ENCODE measurements at places on chromosomes 7 and 10. TPM values are rescaled to one million over a fixed set of nuclear protein-coding genes. Genes with fewer than 3 reads are reported as not detected.

DNA sequence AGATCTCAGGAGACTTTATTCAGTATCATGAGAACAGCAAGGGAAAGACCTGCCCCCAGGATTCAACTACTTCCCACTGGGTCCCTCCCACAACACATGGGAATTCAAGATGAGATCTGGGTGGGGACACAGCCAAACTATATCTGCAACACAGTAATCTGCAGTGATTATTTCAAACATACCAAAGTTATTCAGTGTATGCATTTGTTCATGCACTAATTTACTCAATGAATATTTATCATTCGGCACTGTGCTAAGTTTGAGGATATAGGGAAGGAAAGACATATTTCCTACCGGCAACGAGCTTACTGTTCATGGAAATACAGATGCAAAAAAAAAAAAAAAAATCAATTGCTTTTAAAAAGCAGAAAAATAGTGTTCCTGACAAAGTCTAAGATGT, 91.6 kb upstream of the IMMP2L start:
- no peak for DNase-seq

DNA sequence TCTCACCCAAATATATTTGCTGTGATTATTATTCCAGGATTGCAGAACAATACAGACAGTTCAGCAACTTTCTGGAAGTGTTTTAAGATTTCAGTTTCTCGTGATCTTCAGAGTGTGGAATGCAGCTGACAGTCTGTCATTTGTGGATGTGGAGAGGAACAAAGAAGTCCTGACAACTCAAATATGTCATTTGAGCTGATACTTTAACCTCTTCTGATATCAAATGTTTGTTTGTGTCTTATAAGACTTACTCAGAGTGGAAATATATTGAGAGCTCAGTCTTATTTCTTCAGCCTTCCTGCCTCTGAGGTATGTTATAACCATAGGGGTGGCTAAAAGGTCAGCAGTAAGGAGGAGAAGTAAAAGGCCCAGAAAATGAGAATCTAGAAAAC, 96.4 kb downstream of the OSBPL3 start:
- DNase-seq: no peak

GRCh38 chr10:77556990-77557601, 80.5 kb downstream of the KCNMA1 start:
- DNase-seq: no peak

DNA sequence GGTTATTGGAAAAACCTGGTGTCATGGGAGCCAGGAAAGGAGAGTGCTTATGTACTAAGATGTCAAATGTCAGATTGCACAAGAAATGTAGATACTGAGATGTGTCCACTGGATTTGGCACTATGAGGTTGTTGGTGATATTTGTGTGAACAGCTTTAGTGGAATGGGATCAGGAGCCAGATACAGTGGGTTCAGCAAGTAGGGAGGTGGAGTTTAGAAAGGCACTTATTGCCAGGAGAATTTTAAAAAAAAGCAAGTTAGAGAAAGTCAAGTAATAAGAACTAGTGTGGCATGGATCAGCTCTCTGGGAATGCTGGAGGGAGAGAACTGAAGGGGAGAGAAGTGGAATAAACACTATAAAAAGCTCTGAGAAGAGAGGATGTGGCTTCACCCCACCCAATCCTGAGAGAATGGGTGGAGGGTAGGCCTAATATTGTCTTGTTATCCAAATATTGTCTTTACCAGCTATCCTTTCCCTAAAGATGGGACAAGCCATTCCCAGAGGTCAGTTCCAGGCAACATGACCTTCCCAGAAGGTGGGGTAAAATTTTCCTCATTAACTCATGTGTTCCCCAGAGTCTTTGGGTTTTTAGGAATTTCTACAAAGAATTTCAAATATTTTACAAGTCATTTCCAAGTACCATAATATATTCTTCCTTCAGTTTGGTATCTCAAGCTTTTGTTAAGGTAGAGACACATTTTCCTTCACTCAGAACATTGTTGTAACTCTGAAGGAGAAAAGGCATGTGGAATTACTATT, 42.3 kb downstream of the ENTPD1 start:
- DNase-seq: no peak

- DNase-seq: no peak
Observed at GRCh38 chr10:87593702-87594101, 66.0 kb upstream of the PAPSS2 start.

Gene RPEL1
- total RNA-seq: not detected

DNA sequence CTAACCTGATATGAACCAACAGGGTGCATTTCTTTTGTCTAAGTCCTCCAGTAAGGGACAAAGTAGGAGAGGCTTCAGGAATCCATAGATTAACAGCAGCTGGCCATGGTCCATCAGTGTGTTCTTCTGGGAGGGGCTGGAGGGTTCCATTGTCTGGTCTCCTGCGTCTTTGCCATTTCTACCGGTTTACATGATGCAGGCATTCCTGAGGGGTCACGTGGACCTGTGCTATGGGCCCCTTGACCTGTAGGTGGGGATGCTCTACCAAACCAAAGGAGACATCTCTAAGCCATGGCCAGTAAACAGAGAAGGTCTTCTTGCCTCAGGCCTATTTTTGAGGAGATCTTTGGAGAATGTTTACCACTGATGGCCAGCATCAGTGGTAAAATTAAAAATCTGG, 28.7 kb upstream of the HABP2 start:
- DNase-seq: peak; percentile 75

Gene CPEB3
- total RNA-seq: 0.92 TPM

DNA sequence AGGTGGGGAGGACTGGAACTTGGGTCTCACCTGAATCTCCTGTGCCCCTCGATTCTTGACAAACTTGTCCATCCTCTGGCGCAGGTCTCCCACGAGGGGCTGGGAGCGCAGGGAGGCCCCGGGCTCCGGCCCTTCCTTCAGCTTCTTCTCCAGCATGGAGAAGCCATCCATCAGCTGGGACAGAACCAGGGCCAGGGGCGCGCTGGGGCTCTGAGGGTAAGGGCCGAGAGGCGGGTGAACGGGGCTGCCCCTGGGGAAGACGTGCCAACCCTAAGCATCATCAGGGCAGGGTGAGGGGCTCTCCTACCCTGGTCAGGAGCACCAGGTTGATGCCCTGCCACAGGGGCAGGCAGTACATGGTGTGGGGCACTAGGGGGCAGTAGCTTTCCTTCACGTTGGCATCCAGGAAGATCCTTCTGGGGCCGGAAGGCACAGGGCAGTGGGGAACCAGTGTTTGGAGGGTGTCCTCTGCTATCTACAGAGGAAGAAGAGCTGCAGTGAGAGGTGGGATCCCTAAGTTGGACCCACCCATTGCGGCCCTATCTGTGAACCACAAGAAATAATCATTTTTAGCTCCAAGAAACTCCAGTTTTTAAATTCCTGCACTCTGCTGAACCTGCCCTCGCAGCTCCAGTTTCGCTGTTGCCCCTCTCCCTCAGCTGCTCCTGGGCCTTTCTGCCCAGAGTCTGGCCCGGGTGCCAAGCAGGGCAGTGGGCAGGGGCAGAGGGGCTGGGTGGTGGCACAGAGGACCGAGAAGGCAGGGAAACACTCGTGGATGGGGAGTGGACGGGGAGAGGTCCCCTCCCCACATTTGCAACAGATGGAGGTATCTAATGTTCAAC, 10.8 kb upstream of the PYROXD2 start:
- peak; percentile 94 for DNase-seq

Gene ALOX5
- 0.10 TPM for total RNA-seq

DNA sequence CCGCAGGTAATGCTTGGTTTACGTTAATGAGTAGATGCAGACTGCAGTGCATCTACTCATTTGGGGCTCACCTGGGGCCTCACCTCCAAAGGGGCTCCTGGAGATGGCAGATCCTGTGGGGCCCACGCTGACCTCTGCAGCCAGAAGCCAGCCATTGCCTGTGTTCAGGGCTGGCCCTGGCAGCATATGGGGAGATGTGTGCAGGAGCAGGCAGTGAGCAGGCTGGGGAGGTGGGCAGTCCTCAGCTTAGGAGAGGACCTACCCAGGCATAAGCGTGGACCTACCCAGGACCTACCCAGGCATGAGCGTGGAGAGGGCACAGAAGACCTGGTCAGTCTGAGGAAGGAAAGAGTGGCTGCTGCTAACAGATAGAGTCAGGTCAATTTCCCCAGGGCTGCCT, 178.5 kb downstream of the PTPRN2 start:
- peak; percentile 66 for DNase-seq

DNA sequence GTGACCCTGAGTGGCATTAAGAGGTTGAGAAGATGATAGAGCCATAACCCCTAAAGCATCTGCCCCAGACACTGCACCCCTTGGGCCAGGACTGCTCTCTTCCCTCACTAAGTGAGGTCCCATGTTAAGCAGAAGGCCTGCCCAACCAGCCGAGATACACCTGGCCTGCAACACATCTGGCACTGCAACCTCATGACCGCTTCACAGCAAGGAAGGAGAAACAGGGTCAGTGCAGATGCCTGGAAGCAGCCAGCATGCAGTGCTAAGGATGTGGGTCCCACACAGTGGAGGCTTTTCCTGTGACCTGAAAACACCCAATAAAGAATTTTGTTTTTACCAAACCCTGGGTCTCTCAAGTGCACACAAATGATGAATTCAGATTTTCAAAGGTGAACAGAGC, 7.4 kb downstream of the NOD1 start:
- no peak for DNase-seq

GRCh38 chr7:38306914-38307313, 33.5 kb upstream of the TARP start:
- no peak for DNase-seq

Gene DENND11
- 18.0 TPM for total RNA-seq

Gene LIPM
- total RNA-seq: not detected

DNA sequence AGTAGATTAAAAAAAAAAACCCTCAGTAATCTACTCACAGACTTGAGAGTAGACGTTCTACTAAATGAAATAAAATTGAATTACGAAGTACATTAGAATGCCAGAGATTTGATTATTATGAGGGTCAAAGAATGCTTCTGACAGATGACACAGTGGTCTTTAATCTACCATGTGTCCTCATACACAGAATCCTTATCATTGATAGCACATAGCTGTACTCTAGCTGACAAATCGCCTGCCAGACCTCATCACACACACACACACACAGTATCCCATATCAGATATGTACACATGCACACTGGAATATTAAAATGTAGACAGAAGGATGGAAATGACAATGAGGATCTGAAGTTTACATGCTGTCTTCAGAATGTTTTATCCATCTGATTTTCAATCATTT, 104.6 kb downstream of the SORCS1 start:
- DNase-seq: no peak

DNA sequence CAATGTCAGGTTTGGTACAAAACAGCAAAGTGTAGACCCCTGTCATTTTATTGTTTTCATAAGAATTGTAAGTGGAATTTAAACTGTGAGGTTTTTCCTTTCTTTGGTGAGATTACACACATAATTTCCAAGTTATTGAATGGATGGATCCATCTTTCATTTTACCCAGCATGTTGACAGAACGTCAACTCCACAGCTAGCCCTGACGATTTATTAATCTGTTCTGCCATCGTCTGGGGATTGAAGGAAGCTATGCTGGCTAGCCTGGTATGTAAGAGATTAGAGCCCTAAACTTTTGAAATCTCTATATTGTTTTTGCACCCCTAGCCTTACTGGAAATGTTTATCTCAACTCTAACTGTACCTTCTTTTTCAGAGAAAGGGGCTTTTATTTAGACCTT, 8.6 kb downstream of the WNT16 start:
- DNase-seq: no peak

DNA sequence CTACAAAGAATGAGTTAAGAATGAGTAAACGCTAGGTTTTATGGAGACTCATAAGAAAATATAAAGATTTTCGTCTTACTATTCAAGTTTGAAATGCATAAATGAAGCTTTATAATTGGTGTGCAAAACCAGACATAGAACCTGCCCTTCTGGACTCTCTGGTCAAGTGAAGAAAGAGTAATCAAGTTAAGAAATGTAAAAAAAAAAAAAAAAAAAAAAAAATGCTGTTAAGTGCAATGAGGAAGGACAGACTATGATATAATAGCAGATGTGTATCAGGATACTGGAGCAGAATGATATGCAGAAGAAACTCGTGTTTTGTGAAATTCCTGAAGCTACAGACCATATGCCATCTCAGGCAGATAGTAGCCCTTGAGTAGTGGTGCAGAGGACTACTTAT, 5.6 kb downstream of the PCGF5 start:
- DNase-seq: no peak

GRCh38 chr10:3811291-3811870, 26.4 kb upstream of the KLF6 start:
- no peak for DNase-seq

DNA sequence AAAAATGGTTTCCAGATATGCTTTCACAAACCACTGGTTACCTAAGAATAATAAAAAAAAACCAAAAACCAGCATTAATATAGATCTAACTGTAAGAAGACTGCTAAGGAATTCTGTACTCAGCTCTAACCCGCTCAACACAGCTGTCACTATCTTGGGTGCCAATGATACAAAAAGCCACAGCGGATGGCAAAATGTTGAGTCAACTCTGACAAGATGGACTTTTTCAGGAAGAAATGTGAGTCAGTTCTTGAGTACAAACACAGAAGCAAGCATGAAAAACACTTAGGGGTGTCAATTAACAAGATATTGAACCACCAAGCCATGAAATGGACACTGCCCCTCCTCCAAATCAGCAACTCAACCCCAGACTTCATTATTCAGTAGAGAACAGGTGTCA, 55.0 kb downstream of the CTTNBP2 start:
- no peak for DNase-seq

Gene SFTPA1
- not detected for total RNA-seq

DNA sequence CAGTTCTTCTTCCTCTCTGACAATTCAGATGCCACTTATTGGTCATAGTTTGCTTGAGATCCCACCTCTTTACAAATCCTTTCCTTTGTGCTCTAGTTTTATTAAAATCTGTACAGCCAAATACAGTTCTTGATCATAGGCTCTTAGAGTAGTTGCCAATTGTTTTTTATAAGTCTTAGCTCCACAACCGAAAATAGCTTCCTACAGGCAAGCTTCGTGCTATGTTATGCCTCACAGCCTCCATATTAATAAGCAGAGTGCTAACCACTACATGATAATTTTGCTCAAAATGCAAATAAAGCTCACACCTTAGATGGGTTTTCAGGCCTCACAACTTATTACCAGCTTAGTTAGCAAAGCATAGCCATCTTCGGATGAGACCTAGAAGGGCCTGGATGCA, 688.9 kb downstream of the MAGI2 start:
- DNase-seq: no peak

DNA sequence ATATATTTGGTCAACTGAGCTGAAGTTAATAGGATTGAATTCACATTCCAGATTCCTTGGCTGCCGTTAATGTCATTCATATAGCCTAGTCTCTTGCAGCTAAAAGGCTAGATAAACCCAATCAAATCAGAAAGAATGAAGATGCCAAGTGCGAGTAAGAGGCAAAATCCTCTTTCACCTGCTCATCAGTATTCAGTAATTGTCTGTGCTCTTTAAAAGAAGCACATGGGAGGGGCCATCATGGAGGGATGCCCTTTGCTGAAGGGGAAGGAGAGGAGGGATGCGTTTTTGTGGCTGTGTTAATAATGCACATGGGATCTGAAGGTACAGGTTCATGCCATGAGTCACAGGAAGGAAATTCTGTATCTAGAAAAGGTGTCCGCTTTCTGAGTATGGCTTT, 232.2 kb downstream of the TMEM178B start:
- no peak for DNase-seq

Data from H7 (cell line).